ENCODE measurements at places on chromosomes 12 and 14.
A peak's percentile ranks its signal among the peaks of the same experiment; 100 is the strongest.

GRCh38 chr12:32595251-32595650 lies 83.8 kb upstream of the DNM1L start:
- no peak for DNase-seq

DNA sequence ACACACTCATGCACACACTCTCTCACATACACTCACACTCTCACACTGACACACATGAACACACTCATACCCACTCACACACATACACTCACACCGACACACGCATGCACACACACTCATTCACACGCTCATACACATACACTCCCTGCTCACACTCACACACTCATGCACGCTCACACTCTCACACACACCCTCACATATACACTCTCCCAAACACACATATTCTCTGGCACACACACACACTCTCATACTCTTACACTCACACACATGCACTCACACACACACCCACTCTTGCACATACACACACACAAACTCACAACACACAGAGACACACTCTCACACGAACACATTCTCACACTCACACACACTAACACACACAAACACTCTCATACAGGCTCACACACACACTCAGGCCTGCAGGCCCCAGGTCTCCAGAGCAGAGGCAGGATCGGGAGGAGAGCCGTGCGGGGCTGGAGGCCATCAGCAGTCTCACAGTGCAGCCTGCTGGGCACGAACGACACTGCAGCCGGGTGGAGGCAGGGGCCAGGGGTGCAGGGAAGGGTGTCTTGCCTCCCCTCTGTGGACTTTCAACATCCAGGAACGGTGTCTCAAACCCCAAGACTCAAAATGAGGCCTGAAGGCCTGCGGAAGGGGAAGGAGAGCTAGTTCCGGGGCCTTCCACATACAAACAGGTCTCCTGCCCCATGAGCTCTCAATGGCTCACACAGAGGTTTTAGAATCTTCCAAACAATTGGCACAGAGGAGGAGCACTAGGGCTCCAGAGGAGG lies 148.7 kb downstream of the ANO2 start:
- DNase-seq: no peak

GRCh38 chr14:50354527-50354926 lies 42.2 kb downstream of the CDKL1 start:
- DNase-seq: no peak

DNA sequence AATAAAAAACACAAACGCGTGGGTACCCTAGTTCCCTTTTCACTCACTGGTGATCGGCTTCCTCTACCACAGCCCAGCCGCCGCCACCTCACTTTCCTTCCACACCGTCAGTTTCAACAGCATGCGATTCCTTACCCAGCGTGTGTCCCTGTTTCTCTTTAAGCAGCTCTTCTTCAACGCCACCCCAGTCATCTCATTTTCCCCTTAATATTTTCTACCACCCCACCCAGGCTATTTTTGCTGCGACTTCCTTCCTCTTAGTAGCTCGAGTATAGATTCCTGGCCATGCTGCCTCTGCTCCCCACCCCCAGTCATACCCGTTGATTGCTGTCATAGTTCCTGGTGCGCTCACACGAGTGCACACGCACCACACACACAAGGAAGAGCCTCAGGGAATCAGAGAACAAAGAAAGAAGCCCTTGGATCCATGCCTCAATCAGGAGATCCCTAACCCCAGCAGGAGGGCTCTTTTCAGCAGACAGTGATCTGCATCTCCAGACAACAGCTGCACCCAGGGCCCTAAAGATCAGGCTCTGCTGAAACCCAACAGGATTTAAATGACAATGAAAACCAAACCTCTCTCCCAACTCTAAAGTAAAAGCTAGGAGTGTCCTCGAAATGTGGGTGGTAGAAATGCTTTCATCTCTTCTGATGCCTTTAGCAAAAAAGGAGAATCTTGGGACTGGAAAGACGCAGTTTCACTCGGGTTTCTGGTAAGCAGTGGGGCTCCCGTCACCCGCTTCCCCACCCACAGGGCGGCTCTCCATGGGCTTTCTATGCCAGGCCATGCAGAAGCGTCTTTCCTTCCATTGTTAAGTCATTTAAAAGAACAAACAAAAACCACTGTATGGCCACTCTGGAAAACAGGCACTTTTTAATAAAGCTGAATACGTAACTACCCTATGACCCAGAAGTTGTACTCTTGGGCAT lies 23.8 kb downstream of the VPS37B start:
- peak; percentile 56 for DNase-seq

- DNase-seq: peak; percentile 13
These were observed 24.3 kb upstream of the PLEKHD1 start for GRCh38 chr14:69460093-69460701.

GRCh38 chr14:80206351-80207080 lies 4.8 kb downstream of the DIO2 start:
- no peak for DNase-seq

GRCh38 chr14:68780358-68781160 lies 12.3 kb downstream of the ZFP36L1 start:
- no peak for DNase-seq

DNA sequence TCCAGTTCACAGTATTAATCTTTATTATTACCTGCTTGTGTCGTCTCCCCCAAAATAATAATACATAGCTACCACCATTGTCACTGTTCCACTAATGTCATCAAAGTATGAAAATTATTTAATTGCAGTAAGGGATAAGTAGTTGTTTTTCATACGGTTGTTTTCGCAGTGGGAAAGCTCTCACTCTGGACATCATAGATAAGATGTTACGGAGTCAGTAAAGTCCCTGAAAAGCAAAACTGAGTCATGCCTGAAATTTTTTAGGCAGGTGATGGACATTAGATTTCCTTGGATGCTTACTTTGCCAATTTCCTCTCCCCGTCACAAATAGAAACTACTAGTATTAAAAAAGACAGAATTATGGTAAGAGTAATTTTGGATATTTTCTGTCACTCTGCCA lies 13.2 kb downstream of the PNP start:
- DNase-seq: no peak

DNA sequence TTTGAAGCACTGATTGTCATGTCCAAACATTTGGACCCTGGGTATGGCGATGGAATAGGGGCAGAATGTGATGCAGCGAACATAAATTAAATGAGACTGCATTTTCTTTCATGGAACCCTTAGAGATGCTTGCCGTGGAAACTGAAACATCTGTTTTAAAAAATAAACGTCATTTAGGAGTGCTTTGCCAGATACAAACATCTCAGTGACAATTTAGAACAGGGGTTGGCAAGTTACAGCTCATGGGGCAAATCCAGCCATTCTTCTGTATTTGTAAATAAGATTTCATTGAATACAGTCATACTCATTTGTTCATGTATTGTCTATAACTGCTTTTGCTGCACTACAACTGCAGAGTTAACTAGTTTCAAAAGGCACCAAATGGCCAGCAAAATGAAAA lies 51.2 kb downstream of the SLC35F4 start:
- DNase-seq: no peak

GRCh38 chr14:74401504-74402241 lies 24.3 kb downstream of the SYNDIG1L start:
- DNase-seq: peak; percentile 36

GRCh38 chr14:71415404-71415690 lies 508.1 kb downstream of the PCNX1 start:
- no peak for DNase-seq

DNA sequence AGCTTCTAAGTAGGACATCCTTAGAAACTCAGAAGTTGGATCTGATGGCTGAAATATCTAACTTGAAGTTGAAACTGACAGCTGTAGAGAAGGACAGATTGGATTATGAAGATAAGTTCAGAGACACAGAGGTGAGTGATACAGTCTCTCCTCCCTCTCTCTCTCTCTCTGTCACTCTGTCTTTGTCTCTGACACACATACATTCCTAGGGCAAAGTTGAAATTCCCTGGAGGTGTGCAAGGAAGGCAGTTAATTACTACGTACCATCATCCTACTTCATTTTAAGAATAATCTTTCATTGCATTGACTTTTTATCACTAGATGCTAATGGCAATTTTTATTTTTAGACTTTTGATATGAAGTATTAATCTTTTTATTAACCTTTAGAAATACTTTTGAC lies 46.2 kb upstream of the REP15 start:
- DNase-seq: no peak

GRCh38 chr14:65824285-65824977 lies 411.9 kb downstream of the FUT8 start:
- DNase-seq: peak; percentile 27

DNA sequence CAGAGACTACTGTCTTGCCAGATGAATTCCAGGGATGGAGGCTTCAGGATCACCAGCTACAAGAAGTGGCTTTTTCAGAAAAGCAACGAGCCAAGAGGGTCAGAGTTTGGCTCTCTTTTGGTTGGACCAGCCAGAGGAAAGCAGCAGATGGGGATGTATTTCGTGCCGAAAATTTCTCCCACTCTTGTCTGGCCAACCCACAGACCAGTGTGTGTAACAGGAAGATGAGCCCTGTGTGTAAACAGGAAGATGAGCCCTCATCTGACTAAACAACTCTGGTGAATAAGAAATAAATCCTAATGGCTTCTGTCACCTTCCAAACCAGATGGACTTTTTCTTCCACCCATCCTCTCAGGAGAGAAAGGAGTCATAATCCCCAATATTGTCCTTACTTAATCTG lies 13.1 kb downstream of the GPR68 start:
- DNase-seq: no peak

GRCh38 chr12:16562435-16562834 lies 43.5 kb downstream of the LMO3 start:
- DNase-seq: no peak

DNA sequence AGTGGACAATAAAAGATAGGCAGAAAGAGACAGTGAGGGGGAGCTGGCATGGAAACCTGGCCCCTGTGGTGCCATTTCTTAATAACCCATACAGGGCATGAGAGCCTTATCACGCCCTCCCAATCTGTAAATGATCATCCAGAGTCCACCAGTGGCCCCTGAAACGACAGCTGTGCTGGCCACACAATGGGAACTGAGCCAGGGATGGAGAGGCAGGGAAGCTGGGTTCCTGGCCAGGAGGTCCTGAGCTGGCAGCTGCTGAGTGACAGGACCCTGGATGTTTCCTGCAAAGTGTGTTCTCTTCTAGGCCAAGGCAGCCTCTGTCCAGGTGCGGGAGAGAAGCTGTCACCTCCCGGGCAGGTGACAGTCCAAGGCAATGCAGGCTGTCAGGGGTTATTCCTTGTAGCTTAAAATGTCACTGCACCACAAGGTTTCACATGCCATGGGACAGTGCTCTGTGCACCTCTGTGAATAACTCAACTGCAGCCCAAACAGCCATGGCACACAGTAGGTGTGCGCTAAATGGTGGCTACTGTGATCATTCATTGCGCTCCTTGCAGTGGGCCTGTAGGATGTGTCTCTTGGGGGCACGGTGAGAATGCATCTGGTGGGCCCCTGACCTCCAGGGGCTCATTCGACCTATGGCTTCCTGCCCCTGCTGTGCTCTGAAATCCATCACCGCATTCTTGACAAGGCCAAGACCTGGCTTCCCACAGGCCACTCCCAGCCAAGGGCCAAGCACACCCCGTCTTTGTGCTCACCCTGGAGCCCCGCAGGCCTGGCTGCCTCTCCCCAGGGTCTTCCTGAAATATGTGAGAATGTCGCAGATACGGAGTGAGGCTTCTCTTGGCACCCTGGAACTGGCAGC lies 46.3 kb upstream of the BCL11B start:
- no peak for DNase-seq

DNA sequence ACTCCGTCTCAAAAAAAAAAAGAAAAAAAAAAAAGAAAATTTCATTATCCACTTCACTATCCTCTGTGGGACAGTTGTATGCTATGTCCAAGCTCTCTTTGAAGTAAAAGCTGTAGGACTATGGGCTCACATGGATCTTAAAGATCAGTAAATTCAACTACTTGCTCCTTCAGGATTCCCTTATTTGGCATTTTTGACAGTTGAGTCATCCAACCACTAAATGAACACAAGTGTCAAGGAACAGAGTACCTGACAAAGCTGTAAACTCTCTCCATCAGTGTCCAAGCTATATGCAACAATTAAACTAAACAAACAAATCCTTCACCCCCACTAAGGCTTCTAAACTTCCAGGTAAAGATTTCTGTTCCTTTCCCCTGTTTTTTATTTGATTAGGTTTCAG lies 177.0 kb downstream of the CEP128 start:
- no peak for DNase-seq
